ENCODE measurements at places on chromosomes 5 and 9.

GRCh38 chr9:101778332-101778731 is 39.9 kb upstream of the GRIN3A start:
- no peaks in the 10 kb centered on the region for H3K27me3 ChIP-seq
- DNase-seq: no peak
- no peak overlapping the region for H3K4me3 ChIP-seq
- H3K36me3 ChIP-seq: no peaks in the 10 kb centered on the region
- H3K27ac ChIP-seq: no peak overlapping the region

- no peak for DNase-seq
- no peak overlapping the region for H3K4me3 ChIP-seq
- H3K27ac ChIP-seq: no peak overlapping the region
Measured at GRCh38 chr9:133879615-133880014, 112.5 kb downstream of the VAV2 start.

GRCh38 chr5:149239917-149240316 is 31.7 kb upstream of the AFAP1L1 start:
- no peaks in the 10 kb centered on the region for H3K27me3 ChIP-seq
- H3K4me3 ChIP-seq: no peak overlapping the region
- H3K4me1 ChIP-seq: peaks cover 4% of the 10 kb centered on the region
- peaks cover 18% of the 10 kb centered on the region for H3K36me3 ChIP-seq
- no peak for DNase-seq
- H3K27ac ChIP-seq: no peak overlapping the region

DNA sequence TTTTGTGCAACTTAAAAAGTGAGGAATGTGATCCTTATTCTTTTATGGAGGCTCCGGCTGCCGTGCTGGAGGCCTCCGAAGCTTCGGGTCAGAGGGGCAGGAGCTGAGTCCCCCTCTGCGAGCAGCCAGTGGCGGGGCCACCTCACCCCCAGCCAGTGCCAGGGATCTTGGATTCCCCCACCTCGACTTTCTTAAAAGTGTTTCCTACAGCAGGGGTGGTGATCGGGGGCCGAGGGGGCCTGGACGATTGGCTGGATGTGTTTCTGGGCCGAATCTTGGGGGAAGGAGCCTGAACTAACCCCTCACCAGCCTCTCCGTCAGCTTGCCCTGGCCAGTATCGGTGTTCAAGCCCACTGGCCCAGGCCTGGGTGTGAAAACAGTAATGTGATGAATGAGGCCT is 92.2 kb upstream of the LMX1B start:
- no peak overlapping the region for H3K27ac ChIP-seq
- peaks cover 78% of the 10 kb centered on the region for H3K27me3 ChIP-seq
- DNase-seq: no peak
- peaks cover 1% of the 10 kb centered on the region for H3K4me1 ChIP-seq
- H3K4me3 ChIP-seq: no peak overlapping the region
- no peaks in the 10 kb centered on the region for H3K36me3 ChIP-seq

- H3K4me1 ChIP-seq: peaks cover 16% of the 10 kb centered on the region
- no peak overlapping the region for H3K27ac ChIP-seq
- H3K36me3 ChIP-seq: no peaks in the 10 kb centered on the region
- DNase-seq: no peak
Measured at GRCh38 chr9:38350529-38350928, 42.0 kb upstream of the ALDH1B1 start.

DNA sequence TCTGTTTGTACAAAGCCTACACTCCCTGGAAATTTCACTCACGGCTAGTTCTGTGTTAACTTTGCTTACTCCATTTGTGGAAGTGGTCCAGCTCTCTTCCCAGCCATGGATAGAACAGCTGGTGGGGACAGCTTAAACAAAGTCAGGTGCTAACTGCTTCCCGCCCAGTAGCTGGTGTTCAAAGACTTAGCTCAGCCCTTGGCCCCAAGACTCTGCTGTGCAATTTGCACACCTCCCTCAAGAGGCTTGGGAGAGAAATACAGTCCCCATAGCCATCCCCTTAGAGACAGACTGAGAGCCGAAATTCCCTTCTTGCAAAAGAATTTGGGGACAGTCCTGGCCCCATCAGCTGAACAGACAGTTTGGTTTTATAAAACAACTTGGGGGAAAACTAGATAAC is 73.8 kb upstream of the RAI14 start:
- no peaks in the 10 kb centered on the region for H3K27me3 ChIP-seq
- H3K36me3 ChIP-seq: no peaks in the 10 kb centered on the region
- no peak overlapping the region for H3K27ac ChIP-seq
- peaks cover 7% of the 10 kb centered on the region for H3K4me1 ChIP-seq
- DNase-seq: no peak

DNA sequence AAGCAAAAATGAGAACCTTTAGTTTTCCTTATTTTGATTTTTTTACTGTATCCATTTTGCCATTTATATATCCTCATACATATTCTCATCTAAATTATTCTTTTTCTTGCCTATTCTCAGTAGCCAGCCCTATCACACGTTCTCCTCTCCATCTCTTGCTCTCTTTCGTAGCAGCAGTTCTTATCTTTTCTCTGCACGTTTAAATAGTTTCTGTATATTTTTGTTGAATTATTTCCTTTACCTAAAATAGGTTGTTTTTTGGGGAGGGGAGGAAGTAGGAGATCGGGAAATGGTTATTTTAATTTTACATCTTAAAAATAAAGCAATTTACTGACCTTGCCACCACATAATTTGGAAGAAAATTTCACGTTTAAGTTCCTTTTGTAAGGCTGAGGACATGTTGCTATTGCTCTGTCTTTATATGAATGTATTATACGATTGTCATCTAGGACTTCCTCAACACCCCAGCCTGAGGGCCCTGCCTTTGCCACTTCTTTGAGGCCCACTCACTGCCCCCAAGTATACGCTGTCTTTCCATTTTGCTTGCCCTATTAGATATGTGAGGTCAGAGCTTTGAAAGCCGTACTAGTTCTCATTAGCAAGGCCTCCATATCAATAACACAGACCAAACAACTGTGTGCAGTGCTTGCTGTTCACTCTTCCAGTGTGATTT is 140.3 kb downstream of the GNAQ start:
- no peaks in the 10 kb centered on the region for H3K4me1 ChIP-seq
- H3K27me3 ChIP-seq: no peaks in the 10 kb centered on the region
- H3K36me3 ChIP-seq: peaks cover 6% of the 10 kb centered on the region
- H3K27ac ChIP-seq: no peak overlapping the region
- DNase-seq: no peak
- no peak overlapping the region for H3K4me3 ChIP-seq

All from mesenchymal stem cell (in vitro differentiated cells and primary cell).